ENCODE measurements at places on chromosomes 11 and 22.

- DNase-seq, result no peak
Observed at GRCh38 chr22:31945971-31946680, 1.8 kb downstream of the YWHAH start.

DNA sequence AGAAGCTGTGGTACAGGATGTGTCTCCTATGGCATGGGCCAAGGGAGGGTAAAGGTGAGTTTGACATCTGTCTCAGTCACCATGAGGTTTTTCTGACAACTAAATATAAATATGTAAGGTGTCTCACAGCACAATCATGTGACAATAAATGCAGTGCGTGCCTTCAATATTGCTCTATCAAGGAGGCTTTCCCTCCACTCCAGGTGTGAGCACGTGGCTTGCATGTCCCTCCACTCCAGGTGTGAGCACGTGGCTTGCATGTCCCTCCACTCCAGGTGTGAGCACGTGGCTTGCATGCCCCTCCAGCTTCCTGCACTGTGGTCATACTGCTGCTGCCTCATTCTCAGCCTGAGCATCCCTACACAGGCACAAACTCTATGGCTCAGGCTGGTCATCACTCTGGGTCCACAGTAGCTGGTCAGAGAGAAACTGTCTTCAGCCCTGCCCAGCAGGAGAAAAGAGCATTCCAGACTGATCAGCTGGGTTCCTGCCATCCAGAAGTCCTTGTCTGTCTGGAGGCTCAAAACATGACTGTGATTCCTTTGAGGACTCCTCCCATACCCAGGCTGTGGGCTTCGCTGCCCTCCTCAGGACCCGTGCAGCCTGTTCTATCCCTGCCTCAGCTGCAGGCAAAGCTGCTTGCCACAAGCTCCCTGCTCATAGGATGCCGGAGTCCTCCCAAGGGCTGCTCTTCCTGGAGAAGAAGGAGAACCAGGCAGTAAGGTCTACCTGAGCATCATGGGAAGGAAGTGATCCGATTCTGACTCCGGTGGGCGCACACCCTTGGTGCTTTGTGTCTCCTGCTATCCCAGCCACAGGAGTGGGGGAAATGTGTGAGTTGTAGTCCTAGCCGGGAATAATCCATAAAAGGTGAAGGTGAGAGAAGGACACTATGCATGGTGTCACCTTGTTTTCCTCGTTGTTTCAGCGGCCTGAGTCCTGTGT, 33.4 kb upstream of the VPREB1 start:
- DNase-seq, result no peak

DNA sequence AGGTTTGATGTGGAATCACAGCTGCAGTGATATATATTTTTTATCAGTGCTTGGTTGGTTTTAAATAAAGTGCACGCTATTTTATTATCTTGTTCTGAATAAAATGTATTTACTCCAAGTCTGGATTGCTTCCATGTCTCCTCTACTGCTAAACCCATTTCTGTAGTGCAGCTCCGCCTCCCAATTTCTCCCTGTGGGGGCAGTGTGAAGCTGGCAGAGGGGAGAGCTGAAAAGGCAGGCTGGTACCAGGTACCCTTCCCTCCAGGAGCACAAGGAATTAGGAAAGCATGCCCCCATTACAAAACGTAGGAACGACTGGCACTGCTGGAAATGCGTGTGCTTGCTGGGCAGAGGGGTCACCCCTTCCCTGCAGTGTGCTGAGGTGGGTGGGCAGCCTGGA, 934 bp upstream of the TMEM132A start:
- DNase-seq, result no peak

- DNase-seq, result no peak
Observed at GRCh38 chr22:37054056-37054395, 2.5 kb downstream of the KCTD17 start.

DNA sequence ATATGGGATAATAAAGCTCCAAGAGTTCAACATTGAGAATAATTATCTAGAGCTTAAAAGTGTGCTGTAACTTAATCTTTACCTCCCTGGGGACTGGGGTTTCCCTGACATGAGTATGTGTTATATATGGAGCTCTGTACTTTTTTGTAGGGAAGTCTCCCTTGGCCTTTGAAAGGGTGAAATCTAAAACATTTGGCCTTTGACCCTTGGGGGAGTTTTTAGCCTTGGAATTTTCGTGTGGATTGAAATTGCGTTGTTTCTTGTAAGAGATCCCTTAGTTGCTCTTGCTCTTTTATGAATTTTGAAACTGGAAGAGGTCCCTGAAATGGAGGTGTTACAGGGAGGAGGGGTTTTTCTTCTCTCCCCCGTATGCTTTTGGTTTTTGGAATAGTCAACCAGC, 450.0 kb downstream of the NELL1 start:
- no peak for DNase-seq

DNA sequence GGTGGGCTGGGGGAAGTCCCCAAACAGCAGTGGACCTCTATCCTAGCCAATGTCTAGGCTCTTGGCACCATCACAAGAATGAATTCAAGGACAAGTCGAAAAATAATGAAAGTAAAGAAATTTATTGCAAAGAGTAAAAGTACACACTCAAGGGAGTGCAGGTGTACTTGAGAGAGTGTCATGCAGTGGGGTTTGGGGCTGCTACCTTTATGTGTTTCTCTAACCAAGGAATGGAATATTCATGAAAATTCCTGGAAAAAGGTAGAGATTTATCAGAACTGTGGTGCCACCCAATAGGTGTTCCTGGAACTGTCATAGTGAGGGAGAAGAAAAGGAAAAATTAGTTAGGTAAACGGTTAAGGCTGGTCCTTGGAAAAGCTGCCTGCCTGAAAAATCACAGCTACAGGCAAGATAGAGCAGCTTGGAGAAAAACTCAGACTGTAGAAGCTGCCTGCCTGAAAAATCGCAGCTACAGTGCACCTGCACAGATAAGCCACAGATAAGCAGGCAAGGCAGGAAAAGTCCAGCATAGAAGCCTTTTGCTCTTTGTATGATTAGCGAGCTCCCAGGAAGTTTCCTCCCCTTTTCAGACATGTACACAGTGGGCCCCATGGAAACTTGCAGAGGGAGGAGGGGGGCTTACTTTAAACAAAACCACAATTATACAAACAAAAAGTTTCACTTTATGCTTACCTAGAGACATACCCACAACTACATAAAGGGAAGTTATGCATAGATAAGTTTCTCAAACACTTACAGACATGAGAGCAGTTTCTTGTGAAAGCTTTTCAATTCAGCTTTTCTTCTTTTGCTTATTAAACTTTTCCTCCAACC, 71.4 kb upstream of the B3GNT6 start:
- no peak for DNase-seq

GRCh38 chr11:89433278-89433677, 57.9 kb downstream of the NOX4 start:
- DNase-seq, result no peak

DNA sequence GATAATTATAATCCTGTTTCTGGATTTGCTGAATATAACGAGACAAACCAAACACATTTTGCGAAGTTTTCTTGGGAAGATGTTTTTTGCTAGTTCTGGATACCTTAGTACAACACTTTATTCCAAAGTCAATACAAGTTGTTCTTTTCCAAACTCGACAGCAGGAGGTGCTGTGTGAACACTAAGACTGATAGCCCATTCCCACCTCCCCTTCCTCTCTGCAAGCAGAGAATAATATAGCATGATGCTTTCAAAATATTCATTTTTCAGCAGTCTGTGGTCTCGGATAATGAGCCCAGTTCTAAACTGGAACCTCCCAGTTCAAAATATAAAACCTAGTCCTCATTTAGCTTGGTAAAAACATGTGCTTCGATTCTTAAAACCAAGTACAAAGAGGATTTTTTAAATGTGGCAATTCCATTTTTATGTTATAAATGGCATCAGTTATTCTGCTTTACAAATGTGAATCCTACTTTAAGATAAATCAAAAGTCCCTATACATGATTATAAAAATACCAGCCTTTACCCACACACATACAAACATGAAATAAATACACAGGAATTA, 129.1 kb downstream of the DCDC1 start:
- DNase-seq, result no peak

- no peak for DNase-seq
Observed at GRCh38 chr11:120063686-120064340, 74.1 kb downstream of the TRIM29 start.

DNA sequence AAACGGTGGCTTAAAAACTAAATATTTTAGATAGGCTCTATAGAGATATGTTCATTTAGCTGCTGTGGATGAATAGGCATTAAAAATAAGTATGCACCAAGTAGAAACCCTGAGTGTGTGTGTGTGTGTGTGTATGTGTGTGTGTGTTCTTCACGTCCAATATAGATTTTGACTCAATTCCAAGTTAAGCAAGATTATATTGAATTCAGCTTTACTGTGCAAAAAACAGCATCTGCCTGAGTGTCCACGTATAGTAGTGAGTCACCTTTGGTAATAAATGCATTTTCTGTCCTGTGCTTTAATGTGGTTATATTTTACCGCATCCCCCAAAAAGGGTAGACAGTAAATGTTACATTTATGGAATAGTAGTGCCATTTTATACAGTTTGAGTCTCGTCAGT, 71.2 kb downstream of the PDHX start:
- DNase-seq, result no peak

DNA sequence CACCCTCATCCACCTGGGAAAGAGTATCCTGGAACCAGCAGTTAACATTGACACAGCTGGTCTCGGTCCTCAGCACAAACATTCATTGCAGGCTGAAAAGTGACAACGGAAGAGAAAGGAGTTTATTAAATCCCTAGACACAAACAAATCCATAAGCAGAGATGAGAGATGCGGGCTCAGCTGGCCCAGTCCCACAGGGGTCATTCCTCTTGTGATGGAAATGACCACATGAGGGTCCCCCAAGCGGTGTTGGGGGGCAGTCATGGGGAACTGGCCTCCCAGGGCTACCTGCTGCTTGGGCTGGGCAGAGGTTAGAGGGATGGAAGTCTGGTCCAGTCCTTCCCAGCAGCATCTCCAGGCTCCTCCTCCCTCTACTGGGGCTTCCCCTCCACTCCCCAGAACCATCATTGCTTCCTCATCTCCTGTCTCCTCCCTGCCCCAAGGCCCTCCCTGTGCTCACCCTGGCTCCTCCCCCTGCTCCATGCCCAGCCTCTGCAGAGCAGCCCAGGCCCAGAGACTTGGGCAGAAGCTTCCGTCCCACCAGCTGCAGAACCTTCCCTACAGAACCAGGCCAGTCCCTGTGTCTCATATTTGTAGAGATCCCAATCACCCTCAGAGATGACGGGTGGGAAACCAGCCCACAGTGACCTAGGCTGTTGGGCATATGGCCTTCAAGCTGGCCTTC, 5.4 kb upstream of the IGLL5 start:
- DNase-seq, result no peak

DNA sequence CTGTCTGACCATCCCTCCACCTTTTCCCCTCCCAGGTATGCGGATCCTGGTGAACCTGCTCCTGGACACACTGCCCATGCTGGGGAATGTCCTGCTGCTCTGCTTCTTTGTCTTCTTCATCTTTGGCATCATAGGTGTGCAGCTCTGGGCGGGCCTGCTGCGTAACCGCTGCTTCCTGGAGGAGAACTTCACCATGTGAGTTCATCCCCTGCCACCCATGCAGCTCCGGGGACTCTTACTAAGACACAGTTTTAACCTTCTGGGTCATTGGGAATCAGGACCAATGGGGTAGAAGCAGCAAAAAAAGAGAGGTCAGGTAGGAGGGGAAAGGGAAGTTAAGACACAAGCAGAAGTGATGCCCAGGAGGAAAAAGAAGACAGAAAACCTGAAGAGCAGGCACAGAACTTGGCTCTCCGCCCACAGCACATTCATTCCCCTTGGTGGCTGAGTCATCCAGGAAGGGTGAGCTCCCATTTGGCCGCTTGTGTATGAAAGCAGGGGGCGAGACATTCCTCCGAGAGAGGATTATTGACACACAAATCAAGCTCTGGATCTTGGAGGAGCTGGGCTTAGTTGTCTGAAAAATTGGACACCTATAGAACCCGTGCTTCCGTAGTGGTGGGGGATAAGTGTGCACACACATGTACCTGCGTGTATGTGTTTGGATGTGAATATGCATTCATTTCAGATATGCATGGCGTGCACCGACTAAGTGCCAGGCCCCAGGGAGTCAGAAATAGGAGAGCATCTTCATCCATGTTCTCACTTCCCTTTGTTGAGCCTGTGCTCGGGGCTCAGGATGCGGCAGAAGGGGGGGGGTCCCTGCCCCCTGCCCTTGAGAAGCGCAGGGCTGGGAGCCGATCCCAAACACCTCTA, 64.2 kb downstream of the CACNA1I start:
- DNase-seq, result no peak

- DNase-seq, result no peak
Observed at GRCh38 chr22:21042978-21043859, 2.5 kb upstream of the LRRC74B start.

DNA sequence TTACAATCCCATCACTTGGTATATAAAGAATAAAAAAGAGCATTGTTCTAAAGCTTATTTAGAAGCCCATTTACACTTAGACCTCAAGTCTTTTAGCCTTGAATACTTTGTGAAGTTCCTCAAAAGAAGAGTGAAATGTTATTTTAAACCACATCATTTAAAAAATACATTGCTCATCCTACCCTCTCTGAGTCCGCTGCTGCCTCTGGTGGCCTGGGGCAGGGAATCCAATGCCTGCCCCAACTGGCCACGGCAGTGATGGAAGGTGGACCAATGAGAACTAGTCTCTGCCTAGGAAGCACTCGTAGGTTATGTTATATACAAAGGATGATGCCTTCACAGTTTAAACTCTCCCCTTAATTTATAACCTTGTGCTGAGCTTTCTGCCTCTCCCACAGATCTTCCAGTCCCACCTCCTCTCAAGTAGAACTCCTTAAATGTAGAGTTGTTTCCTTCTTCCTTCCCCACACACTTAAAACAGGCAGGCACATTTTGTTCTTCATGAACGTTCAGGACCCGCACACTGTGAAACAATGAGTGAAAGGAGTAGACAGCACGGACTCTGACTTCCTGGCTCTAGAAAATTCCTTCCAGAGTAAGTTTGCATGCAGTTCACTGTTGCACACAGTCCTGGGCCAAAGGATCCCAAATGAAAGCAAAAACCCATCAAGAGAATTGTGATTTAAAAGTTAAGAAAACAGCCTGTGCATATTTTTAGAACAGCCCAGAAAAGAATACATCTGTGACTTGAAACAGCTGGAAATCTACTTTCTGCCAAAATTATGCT, 167.8 kb downstream of the RRAS2 start:
- no peak for DNase-seq

GRCh38 chr11:134999590-134999989, 587.5 kb upstream of the B3GAT1 start:
- DNase-seq, result no peak

- no peak for DNase-seq
Observed at GRCh38 chr11:62999649-63000048, 14.9 kb upstream of the SLC22A6 start.

GRCh38 chr11:70304208-70304603, 33.7 kb downstream of the PPFIA1 start:
- no peak for DNase-seq

DNA sequence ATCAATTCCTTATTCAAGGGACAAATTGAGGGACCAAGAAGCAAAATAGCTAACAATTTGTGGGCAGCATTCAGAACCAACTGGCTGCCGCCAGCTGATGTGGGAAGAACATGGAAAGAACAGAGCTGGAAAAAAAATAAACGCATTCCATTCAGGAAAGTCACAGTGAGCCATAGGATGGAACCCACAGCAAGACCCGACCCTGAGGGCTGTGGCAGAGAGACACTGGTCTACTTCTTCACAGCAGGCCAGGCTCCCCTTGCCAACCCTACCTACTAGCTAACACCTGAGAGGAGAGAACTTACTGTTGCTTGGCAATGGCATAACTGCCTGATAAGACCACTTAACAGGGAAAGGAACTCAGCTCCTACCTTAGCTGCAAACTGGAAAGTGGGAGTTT, 123.5 kb upstream of the APOA1 start:
- no peak for DNase-seq

- no peak for DNase-seq
Observed at GRCh38 chr11:133149698-133150097, 382.6 kb downstream of the OPCML start.

- no peak for DNase-seq
Observed at GRCh38 chr22:40123387-40123786, 54.3 kb upstream of the TNRC6B start.
